ENCODE measurements at places on chromosomes 12 and 14.
A peak's percentile ranks its signal among the peaks of the same experiment; 100 is the strongest.

DNA sequence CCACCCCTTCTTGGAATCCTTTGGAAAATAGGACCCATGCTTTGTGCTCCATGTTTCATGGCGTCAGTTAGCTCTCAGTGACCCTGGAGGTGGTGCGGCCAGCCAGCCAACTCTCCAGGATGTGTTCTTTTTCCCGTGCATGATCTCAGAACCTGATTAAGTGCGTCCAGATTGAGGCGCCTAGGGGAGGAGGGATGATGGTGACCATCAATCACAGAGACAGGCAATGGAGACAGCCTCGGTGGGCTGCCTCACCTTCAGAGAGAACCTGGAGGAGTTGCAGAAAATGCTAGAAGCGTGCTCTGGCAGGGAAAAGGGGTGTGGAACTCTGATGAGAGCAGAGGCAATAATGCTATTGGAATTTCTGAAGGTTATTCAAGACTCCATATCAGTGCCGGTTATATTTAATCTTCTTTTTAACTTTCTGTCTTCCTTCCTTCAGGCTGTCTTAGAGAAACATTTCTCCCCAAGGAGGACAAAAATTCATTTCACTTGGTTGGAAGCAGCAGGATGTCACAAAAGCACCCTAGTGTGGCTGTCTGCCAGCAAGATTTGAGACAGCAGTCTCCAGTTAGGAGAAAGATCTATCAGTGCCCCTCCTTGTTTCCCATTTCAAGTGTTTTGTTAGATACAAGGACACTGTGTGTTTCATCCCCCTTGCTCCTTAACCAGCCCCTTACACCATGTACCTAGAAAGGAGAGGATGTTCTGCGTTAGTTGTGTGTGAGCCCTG, 53.3 kb upstream of the IGF1 start:
- H3K27ac ChIP-seq: no peak overlapping the region
- H3K27me3 ChIP-seq: no peaks in the 10 kb centered on the region
- no peaks in the 10 kb centered on the region for H3K36me3 ChIP-seq
- no peak overlapping the region for H3K4me3 ChIP-seq
- DNase-seq: no peak

DNA sequence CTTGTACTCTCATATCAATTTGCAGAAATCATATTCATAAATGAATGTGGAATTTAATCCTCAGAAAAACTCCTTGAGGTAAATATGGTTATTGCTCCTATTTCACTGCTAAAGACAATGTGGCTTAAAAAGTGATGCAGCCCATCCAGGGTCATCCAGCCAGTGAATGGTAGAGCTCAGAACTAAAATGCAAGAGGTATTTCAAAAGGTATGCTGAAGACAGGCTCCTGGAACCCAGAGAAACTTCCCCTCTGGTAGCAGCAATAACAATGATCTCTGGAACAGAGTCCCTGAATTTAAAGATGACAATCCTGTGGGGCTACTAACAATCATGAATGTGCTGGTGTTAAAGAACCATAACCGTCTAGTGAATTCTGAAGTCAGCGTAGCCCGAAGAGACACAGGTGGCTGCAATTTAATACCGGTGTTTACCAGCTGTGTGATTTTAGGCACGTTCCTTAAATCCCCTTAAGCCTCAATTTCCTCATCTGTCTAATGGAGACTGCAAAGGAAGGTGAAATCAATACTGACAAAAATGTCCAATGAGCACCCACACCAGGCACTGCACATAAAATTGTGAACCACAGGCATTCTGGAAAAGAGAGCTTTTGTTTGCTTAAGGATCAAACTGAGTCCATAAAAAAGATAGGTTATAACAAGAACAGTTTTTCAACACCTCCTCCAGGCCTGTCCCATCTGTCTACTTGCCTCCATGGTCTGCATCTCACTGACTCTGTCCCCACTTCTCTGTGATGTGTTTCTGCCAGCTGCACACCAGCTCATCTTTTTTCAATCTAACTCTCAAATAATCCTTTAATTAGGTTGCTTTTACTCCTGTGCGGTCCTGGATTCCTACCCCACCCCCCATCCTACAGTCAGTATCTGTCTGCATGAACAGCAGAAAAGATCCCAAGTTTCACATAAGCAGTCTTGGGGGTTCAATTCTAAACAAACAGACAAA, 10.5 kb downstream of the TM7SF3 start:
- no peaks in the 10 kb centered on the region for H3K36me3 ChIP-seq
- no peaks in the 10 kb centered on the region for H3K27me3 ChIP-seq
- no peak for DNase-seq
- H3K4me3 ChIP-seq: no peak overlapping the region
- no peak overlapping the region for H3K27ac ChIP-seq
- peaks cover 20% of the 10 kb centered on the region for H3K4me1 ChIP-seq

- no peaks in the 10 kb centered on the region for H3K36me3 ChIP-seq
- H3K27ac ChIP-seq: no peak overlapping the region
- H3K4me3 ChIP-seq: no peak overlapping the region
- peak; percentile 83 for DNase-seq
- H3K4me1 ChIP-seq: peaks cover 9% of the 10 kb centered on the region
Measured at GRCh38 chr14:69666690-69667211, 55.4 kb downstream of the SUSD6 start.

GRCh38 chr14:24605435-24606190, 3.9 kb downstream of the GZMH start:
- H3K27me3 ChIP-seq: no peaks in the 10 kb centered on the region
- H3K36me3 ChIP-seq: no peaks in the 10 kb centered on the region
- DNase-seq: peak; percentile 12
- H3K4me1 ChIP-seq: no peaks in the 10 kb centered on the region
- no peak overlapping the region for H3K4me3 ChIP-seq

DNA sequence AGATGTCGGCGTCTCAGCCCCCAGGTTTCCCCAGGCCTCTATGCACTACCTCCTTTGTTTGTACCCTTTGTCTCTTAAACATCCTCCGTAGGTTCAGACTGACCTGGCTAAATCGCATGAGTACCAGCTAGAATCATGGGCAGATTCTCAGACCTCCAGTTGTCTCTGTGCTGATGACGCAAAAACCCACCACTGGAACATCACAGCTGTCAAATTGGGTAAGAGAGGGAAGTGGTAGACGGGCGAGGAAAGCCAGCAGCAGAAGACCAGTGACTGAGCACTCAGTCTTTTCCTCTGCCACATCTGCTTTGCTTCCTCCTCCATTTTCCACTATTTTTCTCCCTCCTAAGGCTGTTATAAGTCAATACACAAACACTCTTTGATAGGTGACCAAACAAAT, 29.7 kb downstream of the A2ML1 start:
- no peak for DNase-seq
- H3K36me3 ChIP-seq: no peaks in the 10 kb centered on the region
- no peak overlapping the region for H3K27ac ChIP-seq
- H3K4me1 ChIP-seq: no peaks in the 10 kb centered on the region

DNA sequence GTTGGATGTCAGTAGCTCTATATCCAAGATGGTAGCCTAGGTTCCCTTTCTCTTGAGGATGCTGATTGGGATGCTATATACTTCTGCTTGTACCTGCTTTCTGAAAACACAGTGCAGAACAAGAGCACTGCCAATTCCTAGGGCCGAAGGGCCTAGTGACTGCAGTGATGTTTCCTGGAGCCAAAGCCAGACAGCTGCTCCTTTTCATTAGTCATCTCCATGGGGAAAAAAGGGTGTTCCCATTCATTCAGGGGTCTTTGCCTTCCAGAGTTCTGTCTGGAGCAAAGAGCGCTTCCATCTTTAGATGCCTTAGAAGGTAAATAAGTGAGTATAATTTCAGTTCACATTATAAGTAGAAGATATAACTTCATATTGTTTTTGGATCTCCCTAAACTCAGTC, 85.5 kb downstream of the PTPRB start:
- peaks cover 32% of the 10 kb centered on the region for H3K4me1 ChIP-seq
- H3K27ac ChIP-seq: no peak overlapping the region
- peaks cover 47% of the 10 kb centered on the region for H3K36me3 ChIP-seq
- H3K27me3 ChIP-seq: no peaks in the 10 kb centered on the region
- no peak overlapping the region for H3K4me3 ChIP-seq

DNA sequence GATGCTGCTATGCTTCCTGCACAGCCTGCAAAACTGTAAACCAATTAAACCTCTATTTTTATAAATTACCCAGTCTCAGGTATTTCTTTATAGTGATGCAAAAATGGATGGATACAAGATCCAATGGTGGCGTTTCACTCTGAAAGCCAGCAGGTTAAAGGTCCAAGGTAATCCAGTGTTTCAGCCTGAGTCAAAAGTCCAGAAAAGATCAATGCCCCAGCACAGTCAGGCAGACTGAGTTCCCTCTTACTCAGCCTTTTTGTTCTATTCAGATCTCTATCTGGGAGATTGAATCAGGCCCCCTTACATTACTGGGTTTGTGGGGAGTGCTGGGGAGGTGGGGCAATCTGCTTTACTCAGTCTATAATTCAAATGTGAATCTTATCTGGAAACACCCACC, 464.5 kb downstream of the GXYLT1 start:
- no peaks in the 10 kb centered on the region for H3K4me1 ChIP-seq
- no peak overlapping the region for H3K27ac ChIP-seq
- no peak overlapping the region for H3K4me3 ChIP-seq
- no peak for DNase-seq

DNA sequence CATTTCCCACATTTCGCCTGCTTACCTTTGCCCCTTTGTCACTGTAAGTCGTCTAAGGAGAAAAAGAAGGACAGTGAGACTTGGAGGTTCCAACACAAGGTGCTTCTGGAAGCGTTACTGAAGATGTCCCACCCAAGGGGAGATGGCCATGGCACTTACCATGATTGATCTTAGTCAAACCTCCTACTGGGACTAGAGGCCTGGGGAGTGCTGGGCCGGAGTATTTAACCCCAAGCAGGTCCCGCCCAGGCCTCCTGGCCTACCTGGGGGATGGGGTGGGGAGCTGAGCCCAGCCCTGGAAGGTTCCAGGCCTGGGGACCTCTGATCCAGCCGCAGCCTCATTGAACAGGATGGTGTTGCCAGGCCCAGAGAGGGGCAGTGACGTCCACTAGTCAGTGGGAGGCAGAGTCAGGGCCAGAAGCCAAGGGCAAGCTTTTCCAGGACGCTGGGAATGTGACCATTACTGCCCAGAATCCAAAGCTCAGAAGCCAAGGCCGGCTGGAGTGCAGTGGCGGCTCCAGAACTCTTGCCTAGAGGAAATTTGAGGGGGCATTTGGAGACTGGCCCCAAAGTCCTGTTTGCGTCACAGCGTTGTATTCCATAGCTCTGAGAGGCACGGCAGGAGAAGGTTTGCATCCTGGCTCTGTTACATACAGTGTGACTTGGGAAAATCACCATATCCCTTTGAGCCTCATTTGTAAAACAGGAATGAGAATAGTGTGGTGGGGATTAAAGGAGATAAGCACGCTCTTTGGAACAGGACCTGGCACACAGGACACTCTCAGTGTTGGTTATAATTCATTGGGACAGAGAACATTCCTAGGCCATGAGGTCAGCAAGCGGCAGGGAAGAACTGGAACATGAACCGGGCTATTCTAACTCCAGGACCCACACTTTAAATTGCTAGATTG, at the start of gene HPD:
TSS of gene HPD (minus strand) at position 198 of the 911 bp plus-strand sequence. CDS start at position 162, 36 bp downstream.
- no peak for DNase-seq
- H3K36me3 ChIP-seq: no peaks in the 10 kb centered on the region
- no peaks in the 10 kb centered on the region for H3K27me3 ChIP-seq

DNA sequence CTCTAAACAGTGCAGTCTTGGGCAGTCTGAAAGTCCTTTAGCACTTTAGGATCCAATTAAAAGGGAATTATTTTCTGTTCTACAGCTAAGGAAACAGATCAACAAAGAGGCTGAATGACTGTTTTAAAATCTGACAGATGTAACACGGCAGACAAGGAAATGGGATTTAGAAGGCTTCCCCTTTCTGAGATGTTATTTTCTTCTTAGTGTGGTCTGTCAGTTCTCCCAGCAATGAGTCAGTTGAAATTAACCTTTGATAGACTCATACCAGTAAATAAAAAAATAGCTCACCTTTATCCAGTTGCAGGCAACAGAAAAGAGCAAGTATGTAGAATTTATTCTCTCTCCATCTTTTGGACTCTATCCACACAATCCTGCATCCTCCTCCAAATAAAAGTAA, 98.1 kb downstream of the NEDD1 start:
- H3K4me3 ChIP-seq: no peak overlapping the region
- peaks cover 5% of the 10 kb centered on the region for H3K27me3 ChIP-seq
- H3K4me1 ChIP-seq: no peaks in the 10 kb centered on the region
- no peaks in the 10 kb centered on the region for H3K36me3 ChIP-seq
- no peak for DNase-seq
- no peak overlapping the region for H3K27ac ChIP-seq

DNA sequence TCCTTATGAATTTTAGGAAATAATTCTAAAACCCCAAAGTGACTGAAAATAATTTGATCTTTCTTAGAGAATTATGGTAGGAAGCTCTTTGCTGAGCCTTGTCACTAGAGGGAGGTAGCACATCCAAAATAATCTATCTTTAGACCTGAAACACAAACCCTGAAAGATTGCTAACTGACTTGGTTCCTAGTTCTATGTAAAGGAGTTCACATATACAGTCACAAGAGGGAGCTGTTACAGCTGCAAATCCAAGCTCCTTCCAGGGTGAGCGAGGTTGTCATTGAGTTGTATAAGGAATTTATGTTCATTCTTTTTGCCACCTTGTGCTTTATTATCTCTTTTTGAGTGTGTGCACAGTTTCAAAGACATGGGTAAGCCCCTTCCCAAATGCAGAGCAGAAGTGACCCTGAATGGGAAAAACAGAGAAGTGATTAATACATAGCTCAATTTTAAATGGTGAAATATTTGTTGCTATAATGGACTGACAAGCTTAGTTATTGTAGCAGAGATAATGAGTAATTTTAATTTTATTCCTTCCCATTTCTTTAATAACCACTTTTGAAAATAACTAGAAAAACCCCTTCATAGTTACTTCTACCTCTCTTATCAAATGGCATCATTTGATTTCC, 387.9 kb downstream of the DAD1 start:
- DNase-seq: peak; percentile 49
- no peak overlapping the region for H3K4me3 ChIP-seq
- H3K36me3 ChIP-seq: no peaks in the 10 kb centered on the region
- H3K27ac ChIP-seq: no peak overlapping the region

GRCh38 chr14:81385419-81385818, 14.7 kb downstream of the STON2 start:
- H3K4me3 ChIP-seq: no peak overlapping the region
- no peaks in the 10 kb centered on the region for H3K27me3 ChIP-seq
- no peak overlapping the region for H3K27ac ChIP-seq
- no peaks in the 10 kb centered on the region for H3K4me1 ChIP-seq
- DNase-seq: no peak

DNA sequence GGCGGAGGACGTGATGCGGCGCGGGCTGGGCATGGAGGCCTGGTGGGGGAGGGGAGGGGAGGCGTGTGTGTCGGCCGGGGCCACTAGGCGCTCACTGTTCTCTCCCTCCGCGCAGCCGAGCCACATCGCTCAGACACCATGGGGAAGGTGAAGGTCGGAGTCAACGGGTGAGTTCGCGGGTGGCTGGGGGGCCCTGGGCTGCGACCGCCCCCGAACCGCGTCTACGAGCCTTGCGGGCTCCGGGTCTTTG, 303 bp downstream of the GAPDH start:
- H3K4me3 ChIP-seq: peak overlapping the region; percentile 68
- peak overlapping the region; percentile 73 for H3K27ac ChIP-seq
- H3K36me3 ChIP-seq: peaks cover 25% of the 10 kb centered on the region
- no peak for DNase-seq
